ENCODE measurements at places on chromosomes 16 and 17. TPM values are rescaled to one million over a fixed set of nuclear protein-coding genes. Genes with fewer than 3 reads are reported as not detected.

GRCh38 chr17:42683407-42684034 is 1.2 kb downstream of the CNTNAP1 start:
- peak; percentile 68 for DNase-seq

KRT39 gene
- 3.8 TPM for total RNA-seq

GRCh38 chr17:44642834-44643233 is 13.4 kb upstream of the MEIOC start:
- DNase-seq: peak; percentile 99

DNA sequence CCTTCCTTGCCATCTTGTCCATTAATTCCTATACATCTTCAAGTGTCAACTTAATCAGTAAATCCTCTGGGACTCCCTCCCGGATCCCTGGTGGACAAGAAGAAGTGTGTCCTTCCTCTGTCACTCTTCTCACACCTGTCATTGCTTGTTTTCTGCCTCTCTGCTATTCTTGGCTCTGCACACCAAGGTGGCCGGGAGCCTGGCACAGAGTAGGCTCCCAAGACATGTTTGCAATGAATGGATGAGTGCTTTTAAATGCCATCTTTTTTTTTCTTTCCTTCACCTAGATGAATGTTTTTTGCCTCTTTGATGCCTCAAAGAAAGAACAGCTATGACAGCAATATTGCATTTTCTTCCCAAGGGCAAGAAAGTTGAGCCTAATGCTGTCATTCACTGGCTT is 58.0 kb upstream of the CLEC18A start:
- no peak for DNase-seq
